ENCODE measurements at places on chromosomes 7 and 10.
A peak's percentile ranks its signal among the peaks of the same experiment; 100 is the strongest.

- DNase-seq = no peak
Observed at GRCh38 chr10:62694537-62695126, 109.9 kb upstream of the ADO start.

- no peak for DNase-seq
Observed at GRCh38 chr7:155362380-155363145, 64.9 kb downstream of the INSIG1 start.

DNA sequence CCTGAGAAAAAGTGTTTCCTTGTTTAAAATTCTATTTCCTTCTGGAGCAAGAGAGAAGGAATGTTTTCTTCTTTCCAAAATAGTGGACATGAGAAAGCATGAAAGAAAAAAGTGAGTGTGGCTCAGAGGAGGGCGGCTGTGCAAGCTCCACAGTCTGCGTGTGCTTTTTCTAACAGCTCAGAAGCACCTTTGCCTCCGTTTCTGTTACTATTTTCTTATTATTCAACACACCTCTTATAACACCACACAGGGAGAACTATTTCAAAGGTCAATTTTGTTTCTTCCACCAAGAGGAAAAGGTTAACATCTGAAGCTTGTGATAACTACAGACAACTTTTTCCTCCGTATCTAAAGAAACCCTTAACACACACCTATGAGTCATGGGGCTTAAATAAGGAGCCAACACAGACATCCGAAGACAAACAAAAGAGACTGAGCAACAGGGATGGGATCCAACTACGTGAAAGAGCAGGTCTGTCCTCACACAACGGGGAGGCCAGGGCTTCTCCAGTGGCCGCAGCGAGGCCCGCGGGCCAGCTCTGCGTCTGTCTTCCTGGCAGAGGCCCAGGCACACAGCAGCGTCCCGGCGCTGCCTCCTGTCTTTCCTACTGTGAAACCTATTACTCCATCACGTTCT lies 36.2 kb upstream of the NCAPG2 start:
- DNase-seq = no peak

DNA sequence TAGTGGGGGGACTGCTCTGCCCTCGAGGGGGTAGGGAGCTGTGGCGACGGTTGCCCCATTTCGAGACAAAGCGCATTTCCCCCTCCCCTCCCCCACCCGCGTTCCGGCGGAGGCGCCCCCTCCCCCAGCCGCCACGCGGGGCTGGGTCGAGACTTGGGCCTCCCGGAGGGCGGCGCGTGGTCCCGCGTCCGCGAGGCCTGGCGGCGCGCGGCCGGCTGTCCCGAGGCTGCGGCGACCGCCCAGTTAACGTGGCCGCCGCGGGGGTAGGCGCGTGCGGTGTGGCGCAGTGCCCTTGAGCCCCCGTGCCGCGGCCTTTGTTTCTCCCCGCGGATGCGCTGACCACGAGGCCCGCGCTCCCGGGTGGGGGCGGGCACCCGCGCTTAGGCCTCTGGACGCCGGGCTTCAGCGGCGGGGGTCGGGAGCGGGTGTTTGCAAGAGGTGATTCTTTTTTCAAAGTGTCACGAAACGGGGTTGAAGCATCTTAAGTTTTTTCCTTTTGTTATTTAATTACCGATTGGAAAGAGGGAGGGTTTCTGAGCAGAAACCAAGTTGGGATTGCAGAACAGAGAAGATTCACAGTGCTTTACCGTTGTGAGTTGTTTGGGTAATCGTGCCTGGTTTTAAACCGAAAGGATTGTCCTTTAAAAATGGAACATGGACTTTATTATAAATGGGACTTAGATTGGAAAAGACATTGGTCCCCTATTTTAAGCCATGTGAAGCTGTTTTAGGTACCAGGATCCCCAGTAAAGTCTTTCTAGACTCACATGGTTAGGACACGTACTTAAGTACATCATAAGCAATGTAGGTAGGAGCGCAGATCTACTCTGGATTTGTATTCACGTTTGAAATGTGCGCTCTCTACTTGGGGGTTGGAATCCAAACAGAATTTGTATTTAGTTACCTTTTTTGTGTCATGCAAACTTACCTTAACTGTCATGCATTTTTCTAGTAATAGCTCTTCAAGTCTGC lies 760 bp downstream of the CBX3 start:
- peak; percentile 64 for DNase-seq

GRCh38 chr7:3911685-3912084 lies 610.6 kb downstream of the SDK1 start:
- DNase-seq = no peak

DNA sequence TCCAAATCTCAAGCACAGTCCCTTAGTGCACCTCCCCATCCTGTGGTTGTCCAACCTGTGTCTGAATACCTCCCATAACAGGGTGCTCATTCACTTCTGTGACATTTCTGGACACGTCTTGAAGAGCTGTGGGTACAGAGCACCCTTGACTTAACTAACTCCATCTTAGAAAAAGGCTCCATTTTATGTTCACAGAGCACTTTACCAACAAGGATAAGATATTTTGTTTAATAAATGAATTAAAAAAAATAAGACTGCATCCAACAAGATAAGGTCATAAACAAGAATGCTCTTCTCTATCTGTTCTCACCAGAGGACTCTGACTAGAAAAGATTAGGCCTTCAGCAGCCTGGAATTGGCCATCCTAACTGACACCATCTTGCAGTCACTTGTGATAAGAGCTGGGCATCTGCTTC lies 335.2 kb upstream of the ZNF32 start:
- no peak for DNase-seq
